ENCODE measurements at places on chromosomes 16 and 17.

GRCh38 chr17:2957631-2958286, 105.6 kb downstream of the OR1D5 start:
- no peak for DNase-seq

GRCh38 chr16:68833251-68833650, 10.1 kb upstream of the TANGO6 start:
- no peak for DNase-seq

DNA sequence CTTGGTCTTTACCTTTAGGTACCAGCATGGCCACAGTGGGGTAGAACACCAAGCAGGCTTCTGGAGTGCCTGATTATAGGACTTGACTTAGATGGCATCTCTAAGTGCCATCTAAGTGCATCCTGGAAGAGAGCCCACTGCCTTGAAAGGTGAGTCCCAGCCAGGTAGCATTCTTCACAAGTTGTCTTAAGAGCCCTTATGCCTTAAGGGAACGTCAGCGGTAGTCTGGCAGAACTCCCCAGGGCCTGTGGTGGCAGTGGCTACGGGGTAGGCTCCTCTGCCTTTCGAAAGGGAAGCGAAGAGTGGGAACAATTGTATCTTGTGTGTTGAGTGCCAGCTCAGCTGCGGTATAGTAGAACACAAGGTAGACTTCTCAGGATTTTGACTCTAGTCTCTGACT, 549.0 kb downstream of the HS3ST4 start:
- no peak for DNase-seq

GRCh38 chr16:6484081-6484480, 848.6 kb upstream of the RBFOX1 start:
- no peak for DNase-seq

- no peak for DNase-seq
Measured at GRCh38 chr16:69055008-69055407, 50.4 kb upstream of the HAS3 start.

DNA sequence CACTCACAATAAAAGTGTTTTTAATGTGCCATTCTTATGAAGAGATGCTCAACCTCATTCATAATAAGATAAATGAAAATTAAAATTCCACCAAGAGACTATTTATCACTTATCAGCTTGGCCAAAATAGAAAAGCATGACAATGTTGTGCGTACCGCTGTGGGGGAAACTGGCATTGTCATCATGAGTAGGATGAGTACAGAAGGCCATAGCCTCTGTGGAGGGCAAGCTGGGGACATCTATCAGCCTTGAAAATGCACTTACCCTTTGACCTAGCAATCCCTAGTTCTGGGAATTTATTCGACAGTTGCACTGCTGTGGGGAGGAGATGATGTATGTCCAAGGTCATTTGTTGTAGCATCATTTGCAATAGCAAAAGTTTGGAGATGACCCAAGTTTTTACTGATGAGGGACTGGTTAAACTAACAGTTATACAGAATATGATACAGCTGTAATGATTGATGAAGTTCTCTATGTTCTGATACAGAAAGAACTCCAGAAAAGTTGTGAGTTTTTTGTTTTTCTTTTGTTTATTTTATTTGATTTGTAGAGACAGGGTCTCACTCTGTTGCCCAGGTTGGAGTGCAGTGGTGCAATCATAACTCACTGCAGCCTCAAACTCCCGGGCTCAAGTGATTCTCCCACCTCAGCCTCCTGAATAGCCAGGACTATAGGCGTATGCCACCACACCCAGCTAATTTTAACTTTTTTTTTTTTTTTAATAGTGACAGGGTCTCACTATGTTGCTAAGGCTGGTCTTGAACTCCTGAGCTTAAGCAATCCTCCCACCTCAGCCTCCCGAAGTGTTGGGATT, 13.7 kb upstream of the PRKCB start:
- no peak for DNase-seq

- DNase-seq = no peak
Measured at GRCh38 chr17:59506894-59507726, 58.3 kb upstream of the DHX40 start.

DNA sequence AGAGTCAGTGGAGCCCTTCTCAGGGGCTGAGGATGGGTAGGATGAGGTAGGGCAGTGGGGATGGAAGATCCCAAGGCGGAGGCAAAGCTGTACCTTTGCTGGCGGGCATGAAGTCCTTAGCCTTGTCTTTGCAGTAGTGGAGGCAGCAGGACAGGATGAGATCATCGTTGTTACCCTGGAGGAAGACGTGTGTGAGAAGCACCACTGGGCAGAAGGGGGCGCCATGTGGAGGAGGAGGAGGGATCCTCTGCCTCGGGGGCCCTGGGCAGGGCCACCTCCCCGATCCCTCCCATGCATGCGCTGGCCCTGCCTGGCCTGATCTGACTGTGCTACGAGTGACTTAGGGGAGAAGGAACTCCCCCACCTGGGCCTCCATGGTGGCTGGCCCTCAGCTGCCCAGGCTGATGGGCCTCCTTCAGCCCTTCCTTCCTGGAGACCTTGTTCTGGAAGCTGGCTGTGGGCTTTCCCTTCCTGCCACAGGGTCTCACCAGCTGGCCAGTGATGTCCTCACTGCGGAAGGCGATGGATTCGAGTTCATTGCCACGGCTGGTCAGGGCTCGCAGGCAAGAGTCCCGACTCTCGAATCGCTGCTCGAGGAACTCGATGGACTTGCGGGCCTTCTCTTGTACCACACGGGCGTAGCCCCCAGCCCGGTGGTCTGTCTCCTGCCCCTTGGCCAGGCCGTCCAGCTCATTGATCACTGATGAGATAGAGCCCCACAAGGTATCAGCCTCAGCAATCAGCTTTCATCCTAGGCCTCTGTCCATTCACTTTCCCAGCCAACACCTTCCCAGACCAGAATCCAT, 10.3 kb downstream of the HIC1 start:
- DNase-seq = no peak

DNA sequence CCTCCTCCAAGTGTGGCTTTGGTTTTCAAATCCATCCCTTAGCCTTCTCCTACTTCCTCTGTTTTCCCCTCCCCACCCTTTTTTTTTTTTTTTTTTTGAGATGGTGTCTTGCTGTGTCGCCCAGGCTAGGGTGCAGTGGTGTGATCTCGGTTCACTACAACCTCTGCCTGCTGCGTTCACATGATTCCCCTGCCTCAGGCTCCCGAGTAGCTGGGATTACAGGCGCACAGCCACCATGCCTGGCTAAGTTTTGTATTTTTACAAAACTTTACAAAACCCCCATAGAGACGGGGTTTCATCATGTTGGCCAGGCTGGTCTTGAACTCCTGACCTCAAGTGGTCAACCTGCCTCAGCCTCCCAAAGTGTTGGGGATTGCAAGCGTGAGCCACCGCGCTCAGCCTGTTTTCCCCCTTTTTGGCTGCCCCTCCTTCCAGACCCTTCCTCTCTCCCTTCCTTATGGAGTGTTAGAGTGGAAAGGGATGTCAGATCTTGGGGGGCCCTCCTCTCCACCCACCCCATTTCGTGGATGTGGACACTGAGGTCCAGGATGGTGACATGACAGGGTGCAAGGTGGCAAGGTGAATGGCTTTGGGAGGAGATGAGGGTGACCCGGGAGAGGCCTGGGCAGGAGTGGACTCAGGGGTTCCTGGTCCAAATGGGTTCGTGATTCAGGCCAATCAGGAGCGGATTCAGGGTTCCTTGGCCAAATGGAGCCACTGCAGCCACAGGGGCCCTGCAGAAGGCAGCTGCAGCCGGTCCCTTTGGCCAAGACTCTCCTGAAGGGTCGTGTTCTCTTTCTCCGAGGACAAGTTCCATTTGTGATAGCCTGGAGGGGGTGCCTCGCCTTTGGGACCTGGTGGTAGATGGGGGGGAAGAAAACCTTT, 4.8 kb downstream of the ABCC1 start:
- DNase-seq = no peak

GRCh38 chr16:1363501-1364041, 11.8 kb downstream of the GNPTG start:
- DNase-seq = no peak

- DNase-seq = peak; percentile 21
Measured at GRCh38 chr16:88533932-88534637, 36.1 kb upstream of the ZC3H18 start.

- DNase-seq = no peak
Measured at GRCh38 chr17:41351177-41351576, 549 bp upstream of the KRT33A start.

DNA sequence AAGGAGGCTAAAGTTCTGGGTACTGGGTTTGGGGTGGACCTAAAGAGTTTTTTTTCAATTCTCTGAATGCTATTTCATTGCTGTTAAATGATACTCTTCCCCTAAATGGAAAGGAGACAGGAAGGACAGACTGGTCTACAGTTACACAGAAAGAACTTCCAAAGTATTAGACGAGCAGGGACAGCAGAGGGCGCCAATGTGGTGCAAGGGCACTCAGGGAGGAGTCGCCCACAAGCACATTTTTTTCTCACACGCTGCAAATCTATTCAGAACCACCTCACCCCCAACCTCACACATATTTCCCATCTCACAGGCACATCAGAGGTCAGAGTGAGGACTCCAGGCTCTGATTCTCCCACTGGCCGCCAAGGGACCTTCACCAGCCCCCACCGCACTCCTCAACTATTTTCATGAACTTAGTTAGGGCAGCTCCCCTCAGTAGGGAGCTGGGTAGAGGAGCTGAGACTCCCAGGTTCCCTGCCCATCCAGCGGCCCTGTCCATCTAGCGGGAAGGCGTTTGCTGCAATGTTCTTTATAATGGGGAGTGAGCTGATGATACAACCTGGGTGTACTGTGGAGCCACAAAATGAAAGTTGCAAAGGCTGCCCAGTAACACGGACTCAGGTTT, 6.8 kb upstream of the CA4 start:
- DNase-seq = peak; percentile 79

- no peak for DNase-seq
Measured at GRCh38 chr17:55005520-55005919, 37.0 kb downstream of the STXBP4 start.

- peak; percentile 18 for DNase-seq
Measured at GRCh38 chr16:23435500-23435899, 17.5 kb downstream of the COG7 start.

DNA sequence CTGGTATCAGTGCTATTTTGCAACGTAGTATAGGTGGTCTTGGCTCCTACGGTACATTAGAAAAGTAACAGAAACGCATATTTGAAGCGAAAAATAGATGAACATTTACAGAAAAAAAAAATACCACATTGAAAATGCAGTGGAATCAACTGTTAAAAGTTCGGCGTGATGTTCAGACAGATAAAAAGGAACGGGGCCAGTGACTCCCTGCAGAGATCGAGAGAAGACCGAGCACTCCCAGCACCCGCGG, 440 bp upstream of the ZNF778 start:
- DNase-seq = no peak

GRCh38 chr16:67783353-67783725, 23.0 kb downstream of the RANBP10 start:
- no peak for DNase-seq

- no peak for DNase-seq
Measured at GRCh38 chr17:58217766-58218165, 1.3 kb downstream of the MKS1 start.

DNA sequence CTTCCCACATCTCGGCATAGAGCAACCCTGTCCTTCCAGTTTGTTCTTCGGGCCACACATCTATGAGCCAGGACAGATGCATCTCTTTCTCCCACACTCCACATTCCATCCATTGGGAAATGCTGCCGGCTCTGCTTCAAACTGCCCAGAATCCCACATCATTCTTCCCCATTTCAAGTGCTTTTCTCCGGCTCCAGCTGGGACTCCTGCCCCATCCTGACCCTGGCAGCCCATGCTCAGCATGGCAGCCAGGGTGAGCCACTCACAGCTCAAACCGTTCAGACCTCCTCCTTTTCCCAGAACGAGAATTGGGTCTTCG, 132.8 kb upstream of the SDK2 start:
- DNase-seq = no peak

DNA sequence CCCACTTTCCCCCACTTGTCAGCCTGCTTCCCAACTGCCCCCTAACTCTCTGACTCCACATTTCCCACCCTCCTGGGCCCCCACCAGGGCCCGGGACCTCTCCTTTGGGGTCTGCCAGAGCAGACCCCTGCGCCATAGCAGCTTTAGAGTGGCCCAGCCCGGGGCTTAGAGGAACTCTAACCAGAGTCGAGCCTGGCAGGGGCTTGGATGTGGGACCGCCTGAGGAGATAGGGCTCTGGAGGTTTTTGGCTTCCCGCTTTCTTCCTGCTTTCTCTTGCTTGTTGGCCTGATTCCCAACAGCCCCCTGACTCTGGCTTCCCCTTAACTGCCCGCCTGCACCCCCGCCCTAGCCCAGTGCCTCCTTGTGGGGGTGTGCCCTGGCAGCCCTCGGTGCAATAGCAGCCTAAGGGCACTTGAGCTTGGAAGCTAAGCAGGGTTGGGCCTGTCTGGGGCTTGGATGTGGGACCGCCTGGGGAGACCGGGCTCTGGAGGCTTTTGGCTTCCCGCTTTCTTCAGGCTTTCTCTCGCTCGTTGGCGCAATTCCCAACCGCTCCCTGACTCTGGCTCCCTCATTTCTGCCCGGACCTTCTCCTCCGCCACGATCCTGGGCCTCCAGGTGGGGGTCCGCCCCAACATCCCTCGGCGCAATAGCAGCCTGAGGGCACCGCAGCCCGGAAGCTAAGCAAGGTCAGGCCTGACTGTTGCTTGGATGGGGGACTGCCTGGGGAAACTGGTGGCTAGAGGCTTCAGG, 2292.0 kb downstream of the TP53TG3F start:
- no peak for DNase-seq

DNA sequence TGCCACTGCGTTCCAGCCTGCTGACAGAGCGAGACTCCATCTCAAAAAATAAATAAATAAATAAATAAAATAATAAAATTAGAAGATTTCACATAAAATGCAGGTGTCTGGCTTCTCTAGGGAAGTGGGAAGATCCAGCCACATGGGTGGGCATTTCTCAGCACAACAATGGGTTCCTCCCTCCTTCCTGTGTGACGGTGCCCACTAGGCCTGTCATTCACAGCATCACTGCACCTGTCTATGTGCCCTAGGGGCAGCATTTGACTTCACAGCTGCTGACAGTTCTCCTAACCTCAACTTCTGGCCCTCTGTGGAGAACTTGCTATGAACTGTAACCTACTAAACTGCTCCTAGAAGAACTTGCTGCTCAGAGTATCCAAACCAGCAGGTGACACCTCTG, 3.0 kb downstream of the ABHD15 start:
- no peak for DNase-seq

DNA sequence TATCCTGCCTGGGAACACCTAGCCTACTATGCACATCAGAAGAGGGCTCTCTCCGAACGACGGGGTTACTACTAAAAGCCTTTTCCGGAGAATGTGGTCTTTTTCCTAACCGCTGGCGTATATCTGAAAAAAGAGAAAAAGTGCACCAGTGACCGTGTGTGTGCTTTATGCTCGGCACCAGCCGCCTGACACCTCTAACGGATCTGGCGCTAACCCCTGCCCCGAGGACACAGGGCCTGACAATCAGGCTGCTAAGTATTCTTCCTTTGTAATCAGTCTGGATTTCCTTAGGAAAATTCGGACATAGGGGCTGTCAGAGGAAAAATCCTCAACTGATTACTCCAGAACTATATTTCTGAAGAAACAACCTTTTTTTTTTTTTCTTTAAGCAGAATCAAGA, 13.4 kb upstream of the ITGAE start:
- DNase-seq = no peak

- DNase-seq = no peak
Measured at GRCh38 chr17:37706446-37706845, 38.4 kb downstream of the HNF1B start.

GRCh38 chr17:44218344-44219107, 949 bp downstream of the UBTF start:
- DNase-seq = peak; percentile 84

GRCh38 chr17:32382526-32383223, 32.7 kb downstream of the ZNF207 start:
- DNase-seq = no peak
